ENCODE measurements at places on chromosomes 11 and 22. TPM values are rescaled to one million over a fixed set of nuclear protein-coding genes. Genes with fewer than 3 reads are reported as not detected.

Gene NNMT
- not detected for total RNA-seq

Gene SLC1A2
- total RNA-seq: 0.09 TPM

Gene GTSE1
- total RNA-seq: 64.6 TPM

Gene HYOU1
- 117 TPM for total RNA-seq

- no peak overlapping the region for H3K27ac ChIP-seq
- H3K4me1 ChIP-seq: no peaks in the 10 kb centered on the region
- no peak for DNase-seq
- H3K4me3 ChIP-seq: no peak overlapping the region
Observed at GRCh38 chr22:37147186-37147990, 2.3 kb downstream of the IL2RB start.

- H3K27me3 ChIP-seq: no peaks in the 10 kb centered on the region
- peaks cover 20% of the 10 kb centered on the region for H3K4me1 ChIP-seq
- DNase-seq: no peak
- no peak overlapping the region for H3K4me3 ChIP-seq
- H3K36me3 ChIP-seq: peaks cover 22% of the 10 kb centered on the region
Observed at GRCh38 chr22:46300491-46300890, 3.8 kb downstream of the GTSE1 start.

- H3K36me3 ChIP-seq: no peaks in the 10 kb centered on the region
- H3K27me3 ChIP-seq: no peaks in the 10 kb centered on the region
- no peak for DNase-seq
- H3K4me3 ChIP-seq: no peak overlapping the region
- no peak overlapping the region for H3K27ac ChIP-seq
- H3K4me1 ChIP-seq: no peaks in the 10 kb centered on the region
Observed at GRCh38 chr11:13984616-13985450, 22.3 kb downstream of the SPON1 start.
